ENCODE measurements at places on chromosomes 13 and 19. TPM values are rescaled to one million over a fixed set of nuclear protein-coding genes. Genes with fewer than 3 reads are reported as not detected.
A peak's percentile ranks its signal among the peaks of the same experiment; 100 is the strongest.

DNA sequence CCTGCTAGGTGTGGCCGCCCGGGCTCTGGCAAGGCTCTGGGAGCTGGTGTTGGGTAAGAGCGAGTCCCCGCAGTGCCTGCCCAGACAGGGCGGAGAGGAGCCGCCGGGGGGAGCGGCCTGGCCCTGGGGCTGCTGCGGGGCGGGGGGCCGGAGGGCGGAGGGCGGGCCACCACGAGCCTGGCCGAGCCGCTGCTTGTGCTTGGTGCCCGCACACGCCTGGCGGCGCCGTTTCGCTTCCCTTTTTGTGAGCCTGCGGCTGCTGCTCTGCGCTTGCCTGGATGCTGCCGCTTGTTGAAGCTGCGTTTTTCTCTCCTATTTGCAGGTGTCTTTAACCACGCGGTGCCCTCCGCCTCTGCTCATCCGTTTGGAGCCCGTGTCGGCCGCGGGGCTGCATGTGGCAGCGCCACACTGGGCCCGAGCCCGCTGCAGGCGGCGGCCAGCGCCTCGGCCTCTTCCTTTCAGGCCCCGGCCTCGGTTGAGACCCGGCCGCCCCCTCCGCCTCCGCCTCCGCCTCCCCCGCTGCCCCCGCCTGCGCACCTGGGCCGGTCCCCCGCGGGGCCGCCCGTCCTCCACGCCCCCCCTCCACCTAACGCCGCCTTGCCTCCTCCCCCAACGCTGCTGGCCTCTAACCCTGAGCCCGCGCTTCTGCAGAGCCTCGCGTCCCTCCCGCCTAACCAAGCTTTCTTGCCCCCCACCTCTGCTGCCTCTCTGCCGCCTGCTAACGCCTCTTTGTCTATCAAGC lies 8.5 kb downstream of the PLEKHJ1 start:
- no peaks in the 10 kb centered on the region for H3K27me3 ChIP-seq
- no peak overlapping the region for H3K4me3 ChIP-seq
- peaks cover 7% of the 10 kb centered on the region for H3K4me1 ChIP-seq
- peaks cover 46% of the 10 kb centered on the region for H3K36me3 ChIP-seq

DHDH gene
- total RNA-seq = not detected

TMEM190 gene
- not detected for total RNA-seq

GRCh38 chr13:50923272-50923671 lies 13.7 kb downstream of the RNASEH2B start:
- H3K27me3 ChIP-seq = no peaks in the 10 kb centered on the region
- DNase-seq = no peak
- no peak overlapping the region for H3K27ac ChIP-seq
- no peaks in the 10 kb centered on the region for H3K36me3 ChIP-seq
- no peaks in the 10 kb centered on the region for H3K4me1 ChIP-seq

DCLK1 gene
- total RNA-seq = not detected

IL27RA gene
- 38.4 TPM for total RNA-seq

DNA sequence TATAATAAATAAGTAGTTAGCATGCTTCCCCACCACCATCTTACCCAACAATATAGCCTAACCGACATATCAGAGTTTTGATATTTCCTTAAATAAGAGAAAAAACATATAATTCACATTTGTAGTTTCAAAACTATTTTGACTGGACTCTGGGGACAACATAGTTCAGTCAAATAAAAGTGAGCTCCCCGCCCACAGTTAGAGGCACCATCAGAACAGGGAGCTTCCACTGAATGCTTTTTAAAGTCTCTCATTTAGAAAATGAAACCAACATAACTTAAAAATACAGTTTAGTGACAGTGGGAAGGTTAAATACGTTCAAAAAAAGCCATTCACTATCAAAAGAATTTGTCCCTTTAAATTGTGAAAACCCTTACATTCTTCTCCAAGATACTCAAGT lies 92.8 kb downstream of the EPSTI1 start:
- peaks cover 43% of the 10 kb centered on the region for H3K36me3 ChIP-seq
- H3K27me3 ChIP-seq = no peaks in the 10 kb centered on the region
- no peak overlapping the region for H3K27ac ChIP-seq
- DNase-seq = no peak

GRCh38 chr19:6491802-6492592 lies 10.1 kb downstream of the TUBB4A start:
- peaks cover 11% of the 10 kb centered on the region for H3K4me1 ChIP-seq
- no peak for DNase-seq
- no peaks in the 10 kb centered on the region for H3K27me3 ChIP-seq

GRCh38 chr19:14614099-14614412 lies 31.2 kb downstream of the CLEC17A start:
- H3K36me3 ChIP-seq = no peaks in the 10 kb centered on the region
- H3K27me3 ChIP-seq = no peaks in the 10 kb centered on the region
- H3K4me3 ChIP-seq = no peak overlapping the region
- DNase-seq = peak; percentile 9

- peak; percentile 35 for DNase-seq
- no peak overlapping the region for H3K4me3 ChIP-seq
- H3K27me3 ChIP-seq = no peaks in the 10 kb centered on the region
Observed at GRCh38 chr19:13881692-13882418, 4.9 kb downstream of the NANOS3 start.

DNA sequence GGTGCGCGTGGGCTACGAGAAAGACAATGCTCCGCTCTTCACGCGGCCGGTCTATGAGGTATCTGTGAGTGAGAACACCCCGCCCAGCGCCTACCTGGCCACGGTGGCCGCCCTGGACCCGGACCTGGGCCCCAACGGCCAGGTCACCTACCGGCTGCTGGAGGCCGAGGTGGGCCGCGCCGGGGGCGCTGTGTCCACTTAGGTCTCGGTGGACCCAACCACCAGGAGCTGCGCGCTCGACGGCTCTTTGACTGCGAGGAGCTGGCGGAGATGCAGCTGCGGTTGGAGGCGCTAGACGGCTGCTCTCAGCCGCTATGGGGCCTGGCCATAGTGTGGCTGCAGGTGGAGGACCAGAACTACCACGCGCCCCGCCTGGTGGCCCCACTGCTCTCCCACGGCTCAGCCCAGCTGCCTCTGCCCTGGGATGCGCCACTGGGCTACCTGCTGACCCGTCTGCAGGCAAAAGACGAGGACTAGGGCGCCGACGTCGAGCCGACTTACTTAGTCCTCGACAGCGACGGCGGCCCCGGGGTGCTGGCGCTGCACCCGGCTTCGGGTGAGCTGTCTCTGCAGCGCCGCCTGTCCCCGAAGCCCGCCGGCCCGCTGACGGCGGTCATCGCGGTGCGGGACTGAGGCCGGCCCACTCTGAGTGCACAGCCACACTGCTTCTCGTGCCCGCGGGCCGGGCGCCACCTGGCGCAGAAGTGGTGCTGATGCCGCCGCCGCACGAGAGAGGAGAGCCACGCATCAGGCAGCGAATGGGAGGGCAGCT lies 173.0 kb downstream of the OLFM4 start:
- peaks cover 2% of the 10 kb centered on the region for H3K27me3 ChIP-seq
- DNase-seq = no peak
- H3K4me3 ChIP-seq = no peak overlapping the region

DNA sequence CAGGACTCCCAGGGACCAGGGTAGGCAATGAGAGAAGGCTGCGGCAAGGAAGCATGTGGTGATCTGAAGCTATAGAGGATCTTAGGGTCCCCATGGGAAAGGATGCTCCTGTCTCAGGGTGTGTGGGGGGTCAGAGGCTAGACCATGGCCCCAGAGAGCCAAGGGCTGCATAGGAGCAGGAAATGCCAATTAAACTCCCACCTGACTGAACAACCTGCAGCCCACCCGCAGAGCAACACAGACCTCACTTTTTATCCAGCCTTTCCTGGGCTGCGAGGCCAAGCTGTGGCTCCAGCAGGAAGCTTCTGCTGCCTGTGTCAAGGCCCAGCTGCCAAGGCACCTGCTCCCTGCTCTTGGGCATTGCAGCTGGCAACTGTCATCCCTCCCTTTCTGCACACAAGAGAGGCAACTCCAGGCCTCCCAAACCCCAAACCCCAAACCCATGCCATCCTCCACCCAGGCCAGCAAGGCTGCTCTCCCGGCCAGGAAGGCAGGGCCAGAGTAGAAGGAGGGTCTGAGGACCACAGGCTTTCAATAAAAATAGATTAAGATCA lies 290.1 kb downstream of the FOXO1 start:
- peaks cover 7% of the 10 kb centered on the region for H3K4me1 ChIP-seq
- H3K27me3 ChIP-seq = no peaks in the 10 kb centered on the region
- no peak for DNase-seq
- H3K27ac ChIP-seq = no peak overlapping the region

GRCh38 chr13:74450525-74450845 lies 316.3 kb upstream of the KLF12 start:
- no peaks in the 10 kb centered on the region for H3K27me3 ChIP-seq
- no peaks in the 10 kb centered on the region for H3K4me1 ChIP-seq
- no peak for DNase-seq
- no peak overlapping the region for H3K4me3 ChIP-seq

- H3K27me3 ChIP-seq = peaks cover 11% of the 10 kb centered on the region
- peaks cover 2% of the 10 kb centered on the region for H3K4me1 ChIP-seq
- no peak overlapping the region for H3K4me3 ChIP-seq
- DNase-seq = no peak
- H3K36me3 ChIP-seq = no peaks in the 10 kb centered on the region
- H3K27ac ChIP-seq = no peak overlapping the region
Observed at GRCh38 chr13:25379011-25379410, 7.2 kb downstream of the ATP8A2 start.

DNA sequence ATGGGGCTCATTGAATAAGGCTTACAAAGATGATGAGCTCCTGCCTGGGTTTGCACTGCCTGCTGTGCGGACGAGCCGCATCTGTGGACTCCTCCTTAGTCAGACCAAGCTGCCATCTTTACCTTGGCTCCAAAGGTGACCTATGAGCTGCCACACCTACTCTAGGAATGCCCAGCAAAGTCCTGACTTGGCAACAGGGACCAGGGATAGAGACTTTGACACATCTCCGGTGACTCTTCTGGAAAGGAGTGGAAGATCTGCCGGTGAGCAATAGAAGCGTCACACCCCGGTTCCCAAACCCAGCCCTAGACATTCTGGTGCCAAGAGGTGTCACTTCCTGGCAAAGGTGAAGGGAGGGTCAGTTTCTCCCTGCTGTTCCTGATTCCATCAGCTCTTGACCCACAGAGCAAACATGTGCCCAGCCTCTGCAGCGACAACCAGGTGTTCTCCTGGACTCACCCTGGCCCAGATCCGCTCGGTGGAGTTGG lies 50.2 kb upstream of the GTF3A start:
- H3K27me3 ChIP-seq = no peaks in the 10 kb centered on the region
- H3K27ac ChIP-seq = no peak overlapping the region
- DNase-seq = no peak

TRIM28 gene
- total RNA-seq = 451 TPM

- no peak overlapping the region for H3K27ac ChIP-seq
- H3K27me3 ChIP-seq = no peaks in the 10 kb centered on the region
- no peaks in the 10 kb centered on the region for H3K36me3 ChIP-seq
- DNase-seq = no peak
Observed at GRCh38 chr13:113091211-113091771, 14.3 kb upstream of the F7 start.

GRCh38 chr13:110916301-110917142 lies 1.7 kb upstream of the ANKRD10 start:
- H3K4me3 ChIP-seq = no peak overlapping the region
- H3K27me3 ChIP-seq = no peaks in the 10 kb centered on the region
- no peaks in the 10 kb centered on the region for H3K36me3 ChIP-seq
- H3K27ac ChIP-seq = peak overlapping the region; percentile 90
- DNase-seq = no peak

CFAP97D2 gene
- 7.7 TPM for total RNA-seq

GRCh38 chr13:98398581-98398980 lies 178.3 kb downstream of the STK24 start:
- H3K4me3 ChIP-seq = no peak overlapping the region
- no peaks in the 10 kb centered on the region for H3K4me1 ChIP-seq
- no peaks in the 10 kb centered on the region for H3K27me3 ChIP-seq
- H3K27ac ChIP-seq = no peak overlapping the region
- DNase-seq = no peak

GRCh38 chr19:5679289-5680083 lies 830 bp downstream of the MICOS13 start:
- H3K27ac ChIP-seq = peak overlapping the region; percentile 97
- peak overlapping the region; percentile 95 for H3K4me3 ChIP-seq
- DNase-seq = no peak
- no peaks in the 10 kb centered on the region for H3K27me3 ChIP-seq
- H3K36me3 ChIP-seq = peaks cover 2% of the 10 kb centered on the region

DNA sequence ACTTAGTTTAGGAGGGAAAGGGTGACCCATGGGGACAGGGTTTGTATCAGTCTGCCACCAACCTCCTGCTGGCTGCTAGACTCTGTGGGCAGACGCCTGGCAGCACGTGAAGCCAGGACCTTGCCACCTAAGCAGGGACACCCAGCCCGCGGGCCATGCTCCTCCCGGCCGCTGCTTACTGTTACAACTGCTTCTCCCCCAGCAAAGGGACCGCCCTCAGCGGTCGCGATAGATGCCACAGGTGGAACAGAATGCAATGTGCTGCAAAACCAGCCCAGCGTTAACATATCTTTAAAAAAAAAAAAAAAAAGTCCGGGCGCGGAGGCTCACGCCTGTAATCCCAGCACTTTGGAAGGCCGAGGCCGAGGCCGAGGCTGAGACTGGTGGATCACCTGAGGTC lies 1.9 kb upstream of the RHPN2 start:
- no peak overlapping the region for H3K4me3 ChIP-seq
- peaks cover 11% of the 10 kb centered on the region for H3K27me3 ChIP-seq
- H3K4me1 ChIP-seq = peaks cover 7% of the 10 kb centered on the region
- no peak overlapping the region for H3K27ac ChIP-seq

- no peak overlapping the region for H3K4me3 ChIP-seq
- no peak for DNase-seq
- H3K27me3 ChIP-seq = no peaks in the 10 kb centered on the region
- H3K36me3 ChIP-seq = no peaks in the 10 kb centered on the region
- no peak overlapping the region for H3K27ac ChIP-seq
Observed at GRCh38 chr13:112714376-112715174, 24.7 kb downstream of the ATP11A start.

DNA sequence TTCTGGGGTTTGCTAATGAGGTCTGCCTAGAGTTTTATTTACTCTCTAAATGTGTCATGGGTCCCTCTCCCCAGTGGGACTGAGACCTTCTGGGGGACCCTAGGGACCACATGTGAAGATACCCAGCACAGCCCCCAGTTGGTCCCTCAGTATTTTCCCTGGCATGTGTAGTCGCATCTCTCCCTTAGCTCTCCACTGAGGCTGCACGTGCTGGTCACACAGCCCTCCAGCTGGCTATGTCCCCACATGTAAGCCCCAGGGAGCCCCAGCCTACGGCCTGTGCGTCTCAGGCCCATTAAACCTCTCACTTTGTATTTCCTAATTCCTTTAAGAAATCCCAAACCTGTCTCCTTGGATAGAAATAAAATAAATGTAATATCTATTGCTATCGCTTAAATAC lies 189.6 kb upstream of the TSHZ3 start:
- H3K27me3 ChIP-seq = no peaks in the 10 kb centered on the region
- H3K27ac ChIP-seq = no peak overlapping the region
- DNase-seq = no peak
- no peak overlapping the region for H3K4me3 ChIP-seq

OR7A5 gene
- total RNA-seq = not detected

NHLRC3 gene
- total RNA-seq = 26.0 TPM

NLRP9 gene
- total RNA-seq = not detected

C5AR1 gene
- total RNA-seq = 42.7 TPM

Data from natural killer cell (primary cell).